Stimulated activated naive CD4-positive, alpha-beta T cell treated with Interleukin-2 at 50 U/mL for 16 hours (primary cell): ENCODE measurements at places on chromosomes 5 and 9.

DNA sequence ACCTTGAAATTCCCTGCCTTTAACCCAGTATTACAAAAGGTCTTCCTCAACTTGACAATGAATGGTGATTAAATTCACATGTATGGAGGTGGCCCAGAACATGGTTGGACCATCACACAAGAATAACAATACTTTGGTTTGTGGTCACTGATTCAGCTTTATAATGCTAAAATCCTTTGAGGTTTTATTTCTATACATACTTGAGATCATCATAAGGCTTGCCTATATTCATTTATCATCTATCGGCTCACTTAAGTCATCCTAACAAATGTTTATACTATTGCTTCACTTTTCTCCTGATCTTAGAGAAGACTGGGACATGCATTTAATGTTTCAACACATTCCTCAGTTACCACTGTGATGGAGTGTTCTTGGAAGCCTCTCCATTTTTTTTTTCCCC lies 191.3 kb downstream of the DMAC1 start:
- DNase-seq: no peak

- no peak for DNase-seq
Measured at GRCh38 chr9:21316032-21316842, 11.1 kb upstream of the IFNA5 start.

DNA sequence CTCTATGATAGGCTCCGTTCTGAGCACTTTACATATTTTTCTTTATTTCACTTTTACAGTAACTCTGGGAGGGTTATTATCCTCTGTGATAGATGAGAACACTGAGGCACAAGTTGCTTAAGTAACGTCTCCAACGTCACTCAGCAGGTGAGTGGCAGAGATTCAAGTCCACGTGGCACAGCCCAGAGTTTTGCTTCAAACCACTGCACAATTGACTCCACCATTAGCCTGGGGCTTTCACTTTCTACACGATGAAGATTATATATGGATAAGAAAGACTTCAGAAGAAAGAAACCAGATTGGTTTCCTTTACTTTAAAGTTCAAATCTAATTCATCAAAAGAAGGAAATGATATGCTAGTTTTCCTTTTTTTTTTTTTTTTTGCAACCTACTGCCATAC lies 245.9 kb downstream of the SYK start:
- DNase-seq: peak; percentile 46

DNA sequence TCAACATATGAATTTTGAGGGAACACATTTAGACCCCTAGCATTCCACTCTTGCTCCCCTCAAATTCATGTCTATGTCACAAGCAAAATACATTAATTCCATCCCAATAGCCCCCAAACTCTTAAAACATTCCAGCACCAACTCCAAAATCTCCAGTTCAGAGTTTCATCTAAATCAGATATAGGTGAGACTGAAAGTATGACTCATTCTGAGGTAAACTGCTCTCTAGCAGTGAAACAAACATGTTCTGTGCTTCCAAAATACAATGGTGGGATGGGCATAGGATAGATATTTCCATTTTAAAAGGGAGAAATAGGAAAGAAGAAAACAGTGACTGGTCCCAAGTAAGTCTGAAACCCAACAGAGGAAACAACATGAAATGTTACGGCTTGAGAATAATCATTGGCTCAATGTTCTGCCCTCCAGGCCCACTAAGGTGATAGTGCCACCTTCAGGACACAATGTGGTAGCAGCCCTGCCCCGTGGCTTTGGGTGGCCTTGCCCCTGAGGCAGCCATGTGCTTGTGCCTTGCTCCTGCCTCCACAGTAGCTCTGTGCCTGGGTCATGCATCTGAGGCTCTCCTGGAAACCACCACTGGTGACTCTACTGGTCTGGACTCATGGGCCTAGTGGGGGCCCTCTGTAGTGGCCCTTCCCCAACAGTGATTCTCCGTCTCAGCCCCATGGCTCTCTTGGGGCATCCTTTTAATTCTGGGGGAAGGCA lies 36.4 kb upstream of the IPPK start:
- DNase-seq: peak; percentile 6

GRCh38 chr5:59428391-59428790 lies 465.1 kb downstream of the PDE4D start:
- DNase-seq: no peak

DNA sequence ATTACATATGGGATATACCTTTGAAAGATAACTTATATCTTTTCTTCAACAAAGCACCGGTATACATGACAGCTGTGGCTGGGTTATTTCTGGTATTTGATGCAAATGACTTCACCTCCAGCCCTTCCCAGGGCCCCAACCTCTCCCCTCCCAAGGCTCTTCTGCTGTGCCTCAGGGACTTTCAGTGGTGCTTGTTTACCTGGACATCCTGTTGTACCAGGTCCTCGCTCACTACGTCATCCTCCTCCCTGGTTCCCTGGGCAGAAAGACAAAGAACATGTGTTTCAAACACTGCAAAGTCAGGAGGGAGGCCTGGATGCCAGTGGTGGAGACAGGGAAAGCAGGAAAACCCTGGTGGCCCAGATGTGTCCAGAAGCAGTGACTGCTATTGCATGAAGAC lies 23.4 kb downstream of the ANXA6 start:
- no peak for DNase-seq

- DNase-seq: no peak
Measured at GRCh38 chr5:73748510-73749400, 122.8 kb downstream of the ARHGEF28 start.

GRCh38 chr5:305050-305449 lies 16.5 kb upstream of the AHRR start:
- no peak for DNase-seq

- no peak for DNase-seq
Measured at GRCh38 chr9:33748633-33749304, 46.6 kb upstream of the PRSS3 start.

DNA sequence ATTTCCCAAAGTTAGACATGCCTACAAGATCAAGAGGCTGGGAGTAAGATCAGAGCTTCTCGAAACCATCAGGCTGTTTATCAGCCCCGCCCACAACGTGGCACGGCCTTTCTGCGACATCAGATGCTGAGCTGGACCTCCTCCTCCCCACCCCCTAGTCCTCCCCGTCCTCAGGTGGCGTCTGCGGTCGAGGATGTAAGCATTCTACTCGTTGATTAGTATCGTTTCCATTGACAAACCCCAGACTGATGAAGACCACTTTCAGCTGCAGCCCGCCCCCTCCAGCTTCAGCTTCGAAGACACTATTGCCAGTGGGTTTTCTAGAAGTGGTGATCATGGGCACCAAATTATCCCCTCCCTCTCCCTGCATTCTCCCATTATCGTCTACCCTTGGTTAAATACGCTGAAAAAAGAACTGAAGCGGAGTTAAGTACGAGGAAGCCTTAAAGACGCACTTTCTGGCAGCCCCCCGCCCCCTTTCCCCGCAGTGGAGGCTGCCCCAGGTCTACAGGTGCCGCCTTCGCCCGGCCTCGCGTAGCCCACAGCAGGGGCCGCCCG lies 1.1 kb downstream of the PPIC start:
- DNase-seq: no peak

DNA sequence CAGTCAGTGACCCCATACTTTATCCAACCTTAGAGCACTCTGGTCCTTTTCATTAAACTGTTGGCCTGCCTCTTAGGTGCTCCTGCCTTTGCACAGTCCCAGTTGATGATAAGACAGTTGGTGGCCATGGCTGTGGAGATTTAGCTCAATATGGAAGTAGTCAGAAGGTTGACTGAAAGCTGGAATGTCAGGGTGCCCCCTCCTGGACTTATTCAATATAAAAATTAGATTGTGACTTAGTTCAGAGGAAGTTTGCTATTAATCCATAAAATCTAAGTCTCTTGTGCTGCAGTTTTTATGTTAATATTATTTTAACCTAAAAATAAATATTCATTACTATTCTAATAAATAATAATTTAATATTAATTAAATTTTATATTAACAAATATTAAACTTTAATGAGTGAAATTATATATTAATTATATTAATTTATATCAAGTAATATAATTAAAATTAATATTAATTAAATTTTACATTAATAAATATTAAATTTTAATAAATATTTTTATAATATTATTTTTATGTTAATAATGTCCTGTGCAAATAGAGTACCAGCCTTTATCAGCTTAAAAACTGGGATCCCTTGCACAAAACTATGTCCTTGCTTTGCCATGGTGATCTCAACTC lies 77.7 kb upstream of the ADAMTSL1 start:
- no peak for DNase-seq

- DNase-seq: no peak
Measured at GRCh38 chr5:172490514-172491461, 36.5 kb upstream of the SH3PXD2B start.

- DNase-seq: no peak
Measured at GRCh38 chr5:43642428-43642827, 39.4 kb downstream of the NNT start.

- DNase-seq: no peak
Measured at GRCh38 chr9:30722065-30722464, 1662.4 kb upstream of the ACO1 start.

GRCh38 chr9:133331221-133331620 lies 4.8 kb downstream of the SURF6 start:
- DNase-seq: no peak

GRCh38 chr5:141877356-141878185 lies 639 bp downstream of the PCDH1 start:
- peak; percentile 30 for DNase-seq

- DNase-seq: no peak
Measured at GRCh38 chr5:32600054-32600622, 14.8 kb downstream of the SUB1 start.

GRCh38 chr9:13118313-13118712 lies 161.2 kb downstream of the MPDZ start:
- no peak for DNase-seq

DNA sequence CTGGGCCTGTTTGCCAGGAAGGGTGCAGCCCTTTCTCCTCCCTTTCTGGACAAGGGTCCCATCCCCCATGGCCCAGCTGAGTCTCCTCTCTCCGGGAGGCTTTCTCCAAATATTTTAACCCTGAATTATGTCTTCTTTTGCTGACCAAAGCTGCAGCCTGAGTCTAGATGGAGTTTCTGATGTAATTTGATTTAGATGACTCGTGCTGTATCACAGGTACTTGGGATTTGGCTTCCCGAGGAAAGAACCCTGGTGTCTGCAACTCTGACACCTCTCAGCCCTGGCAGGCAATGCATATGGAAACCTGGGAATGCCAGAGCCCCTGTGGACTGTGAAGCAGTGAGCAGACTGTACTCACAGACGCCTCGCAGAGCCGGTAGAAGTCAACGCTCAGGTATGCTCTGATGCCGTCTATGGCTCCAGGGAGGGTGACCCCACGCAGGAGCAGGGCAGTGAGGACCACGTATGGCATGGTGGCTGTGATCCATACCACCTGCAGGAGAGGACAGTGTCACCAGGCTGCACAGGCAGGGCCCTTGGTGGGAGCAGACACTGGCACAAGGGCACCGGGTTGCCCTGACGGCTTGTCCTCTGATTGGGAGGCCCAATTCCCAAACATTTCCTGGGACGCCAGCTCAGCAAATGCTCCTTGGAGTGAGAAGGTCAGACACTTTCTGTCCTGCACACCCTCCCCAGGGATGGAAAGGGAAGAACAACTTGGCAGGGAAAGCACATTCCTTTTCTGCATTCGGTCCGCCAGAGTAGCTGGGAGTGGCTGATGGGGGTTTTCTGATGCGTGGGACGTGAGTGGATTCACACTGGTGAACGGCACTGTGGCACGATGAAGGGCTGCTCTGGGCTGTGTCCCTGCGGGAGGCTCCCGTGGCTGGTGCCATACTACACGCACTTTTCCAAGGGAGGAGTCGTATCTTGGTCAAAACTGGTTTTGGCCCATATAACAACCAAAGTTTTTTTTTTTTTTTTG lies 24.7 kb downstream of the SLC6A3 start:
- no peak for DNase-seq

DNA sequence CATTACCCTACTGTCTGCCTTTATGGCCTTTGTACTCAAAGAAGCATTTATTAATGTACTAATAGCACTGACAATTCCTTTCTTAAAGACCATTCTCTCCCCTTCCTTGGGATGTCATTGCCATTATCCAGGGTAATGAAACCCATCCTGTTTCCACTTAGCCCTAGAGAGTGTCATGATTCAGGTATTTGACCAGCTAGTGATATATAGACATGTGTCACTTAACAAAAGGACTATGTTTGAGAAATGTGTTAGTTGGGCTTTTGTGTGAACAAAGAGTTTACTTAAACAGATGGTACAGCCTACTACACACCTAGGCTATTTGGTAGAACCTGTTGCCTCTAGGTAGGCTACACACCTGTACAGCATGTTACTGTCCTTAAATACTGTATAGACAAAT lies 2.0 kb downstream of the ATP6V0E1 start:
- no peak for DNase-seq

DNA sequence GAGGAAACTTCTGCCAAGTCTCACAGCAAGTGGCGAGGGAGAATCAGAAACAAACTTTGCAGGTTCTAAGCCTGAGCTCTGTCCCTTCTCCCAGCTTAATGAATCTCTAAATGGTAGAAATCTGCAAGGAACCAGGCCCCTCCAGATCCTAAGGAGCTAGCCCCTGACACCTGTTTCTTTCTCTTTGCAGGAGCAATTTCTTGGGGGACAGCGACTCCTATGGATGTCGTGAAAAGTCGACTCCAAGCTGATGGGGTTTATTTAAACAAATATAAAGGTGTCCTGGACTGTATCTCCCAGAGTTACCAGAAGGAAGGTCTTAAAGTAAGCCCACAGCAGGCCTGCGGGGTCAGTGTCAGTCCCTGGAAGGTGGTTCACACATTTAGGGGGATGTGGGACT lies 21.8 kb downstream of the IL9 start:
- no peak for DNase-seq

GRCh38 chr9:27460226-27461023 lies 63.7 kb upstream of the IFNK start:
- no peak for DNase-seq

DNA sequence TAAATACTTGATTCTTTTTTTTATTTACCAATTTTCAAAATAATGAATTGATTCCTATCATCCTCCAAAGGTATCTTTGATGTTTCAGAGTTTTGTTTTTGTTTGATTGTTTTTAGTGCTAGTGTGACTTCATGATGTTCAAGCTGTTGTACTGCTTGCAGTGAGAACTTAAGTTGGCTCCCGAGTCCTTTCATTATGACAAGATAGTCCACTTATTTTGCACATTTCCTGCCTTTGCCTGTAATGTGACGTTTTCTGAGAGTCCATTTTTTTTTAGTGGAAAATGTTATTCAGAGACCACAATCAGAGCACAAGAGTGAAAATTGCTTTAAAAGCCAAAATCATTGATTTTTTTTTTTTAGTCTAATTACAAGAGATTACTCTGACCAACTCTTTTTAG lies 60.1 kb upstream of the FCHO2 start:
- no peak for DNase-seq

- peak; percentile 59 for DNase-seq
Measured at GRCh38 chr9:91423785-91424402, at the start of gene NFIL3. Gene NFIL3, minus strand, starts transcription at chr9:91423832. Its CDS starts 13,098 bp downstream, at chr9:91410734.

GRCh38 chr9:96078897-96079490 lies 203.5 kb downstream of the ERCC6L2 start:
- DNase-seq: no peak
